ENCODE measurements at places on chromosomes 3 and 15. TPM values are rescaled to one million over a fixed set of nuclear protein-coding genes. Genes with fewer than 3 reads are reported as not detected.

Gene KIAA1143
- total RNA-seq: 17.5 TPM

Gene GAP43
- total RNA-seq: not detected

Gene MRPL3
- 129 TPM for total RNA-seq

Gene CLDN1
- 30.9 TPM for total RNA-seq

DNA sequence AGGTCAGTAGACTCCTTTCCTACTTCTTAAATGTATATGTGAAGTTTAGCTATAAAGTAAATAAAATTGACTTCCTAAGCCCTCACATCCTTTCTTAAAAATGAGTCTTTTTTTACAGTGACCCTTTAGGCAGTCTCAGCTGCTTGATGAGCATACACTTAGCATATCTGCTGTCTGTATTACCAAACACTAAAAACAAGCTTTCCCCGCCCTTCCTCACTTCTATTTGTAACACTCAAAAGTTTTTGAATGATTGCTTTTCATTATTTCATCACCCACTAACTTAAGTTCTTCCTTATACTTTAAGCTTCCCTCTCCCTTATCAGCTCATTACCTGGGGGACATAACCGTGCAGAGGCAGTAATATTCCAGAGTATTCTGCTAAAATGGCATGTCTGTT lies 89.4 kb downstream of the PLOD2 start:
- no peak for DNase-seq

GRCh38 chr15:91885054-91885453 lies 31.5 kb downstream of the SLCO3A1 start:
- DNase-seq: no peak

DNA sequence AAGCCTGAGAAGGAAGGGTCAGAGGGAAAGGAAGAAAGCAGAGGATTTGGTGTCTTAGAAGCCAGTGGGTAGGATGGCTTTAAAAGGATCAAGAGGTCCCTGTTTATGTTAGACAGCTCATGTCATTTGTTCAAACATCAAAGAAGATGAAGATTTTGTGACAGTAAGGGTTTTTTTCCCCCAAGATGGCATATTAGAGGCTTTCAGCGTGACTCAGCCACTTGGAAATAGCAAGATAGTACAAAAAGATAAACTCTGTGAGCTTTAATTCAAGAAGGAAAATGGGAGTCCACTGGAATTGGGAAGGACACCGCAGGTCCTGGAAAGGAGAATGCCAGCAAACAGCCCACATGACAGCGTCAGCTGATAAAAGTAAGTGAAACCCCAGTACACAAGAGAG lies 467.1 kb upstream of the THBS1 start:
- no peak for DNase-seq
